ENCODE measurements at places on chromosomes 1 and 21.

GRCh38 chr1:37914719-37915475 lies 32.0 kb downstream of the INPP5B start:
- no peak for DNase-seq

- DNase-seq, result no peak
Observed at GRCh38 chr1:85142753-85143152, 58.1 kb downstream of the SYDE2 start.

GRCh38 chr21:29725025-29725736 lies 214.6 kb downstream of the GRIK1 start:
- DNase-seq, result no peak

GRCh38 chr1:10415211-10415930 lies 14.9 kb upstream of the CENPS start:
- DNase-seq, result peak; percentile 69

- peak; percentile 89 for DNase-seq
Observed at GRCh38 chr1:92961896-92962752, 862 bp upstream of the DIPK1A start.

- no peak for DNase-seq
Observed at GRCh38 chr21:16072737-16073136, 343.0 kb downstream of the USP25 start.

GRCh38 chr1:37392051-37392450 lies 82.3 kb upstream of the ZC3H12A start:
- DNase-seq, result no peak

- DNase-seq, result peak; percentile 88
Observed at GRCh38 chr1:217076902-217077301, 353.7 kb upstream of the ESRRG start.

DNA sequence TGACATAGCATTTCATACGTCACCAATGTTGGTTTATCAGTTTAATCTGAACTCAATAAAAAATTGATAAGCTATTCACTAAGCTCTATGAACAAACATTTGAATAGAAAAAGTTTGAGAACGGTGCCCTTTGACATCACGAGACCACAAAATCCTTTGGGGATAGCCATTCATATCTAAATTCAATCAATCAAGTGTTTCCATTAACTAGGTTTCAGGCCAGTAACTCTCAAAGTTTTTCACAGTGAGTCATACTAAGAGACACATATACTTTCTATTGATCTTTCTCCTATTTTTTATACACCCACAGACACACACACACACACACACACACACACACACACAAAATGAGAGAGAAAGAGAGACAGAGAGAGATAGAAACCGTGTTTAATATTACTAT lies 235.4 kb upstream of the SNX7 start:
- DNase-seq, result no peak

GRCh38 chr1:185816460-185816859 lies 82.3 kb downstream of the HMCN1 start:
- DNase-seq, result no peak

- DNase-seq, result peak; percentile 2
Observed at GRCh38 chr1:186943891-186944686, 115.3 kb downstream of the PLA2G4A start.

GRCh38 chr1:226026833-226027232 lies 27.7 kb upstream of the SDE2 start:
- DNase-seq, result no peak

Data from kidney tubule cell (primary cell).